ENCODE measurements at places on chromosomes 4 and X.

GRCh38 chrX:69148946-69149345, 16.3 kb downstream of the PJA1 start:
- DNase-seq, result no peak

DNA sequence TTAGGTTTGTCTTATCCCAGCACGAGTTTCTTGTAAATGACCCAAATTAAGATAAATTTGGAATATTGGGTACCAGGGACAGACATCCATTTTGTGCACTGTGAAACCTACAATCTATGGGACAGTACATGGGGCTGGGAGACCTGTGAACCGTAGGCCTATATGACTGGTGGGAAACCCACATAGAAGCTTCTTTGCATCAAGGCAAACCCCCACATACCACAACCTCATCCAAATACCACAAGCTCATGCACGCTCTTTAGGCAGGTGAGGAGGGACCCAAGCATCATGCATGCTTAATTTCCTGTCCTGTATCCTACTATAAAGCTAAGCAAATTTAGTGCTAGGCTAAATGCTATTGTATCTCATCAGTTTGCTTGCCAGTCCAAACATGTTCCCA, 47.8 kb downstream of the NIPAL1 start:
- no peak for DNase-seq

GRCh38 chr4:48827622-48828021, 3.3 kb upstream of the OCIAD1 start:
- DNase-seq, result no peak

- DNase-seq, result no peak
These were observed 24.1 kb downstream of the DCTD start for GRCh38 chr4:182893047-182893446.

GRCh38 chr4:38663801-38664705, at the start of gene KLF3:
KLF3 (plus strand) TSS chr4:38664199; CDS start chr4:38680626, 16,427 bp downstream.
- peak; percentile 66 for DNase-seq

- no peak for DNase-seq
These were observed 136.5 kb upstream of the CPEB2 start for GRCh38 chr4:14865804-14866203.

DNA sequence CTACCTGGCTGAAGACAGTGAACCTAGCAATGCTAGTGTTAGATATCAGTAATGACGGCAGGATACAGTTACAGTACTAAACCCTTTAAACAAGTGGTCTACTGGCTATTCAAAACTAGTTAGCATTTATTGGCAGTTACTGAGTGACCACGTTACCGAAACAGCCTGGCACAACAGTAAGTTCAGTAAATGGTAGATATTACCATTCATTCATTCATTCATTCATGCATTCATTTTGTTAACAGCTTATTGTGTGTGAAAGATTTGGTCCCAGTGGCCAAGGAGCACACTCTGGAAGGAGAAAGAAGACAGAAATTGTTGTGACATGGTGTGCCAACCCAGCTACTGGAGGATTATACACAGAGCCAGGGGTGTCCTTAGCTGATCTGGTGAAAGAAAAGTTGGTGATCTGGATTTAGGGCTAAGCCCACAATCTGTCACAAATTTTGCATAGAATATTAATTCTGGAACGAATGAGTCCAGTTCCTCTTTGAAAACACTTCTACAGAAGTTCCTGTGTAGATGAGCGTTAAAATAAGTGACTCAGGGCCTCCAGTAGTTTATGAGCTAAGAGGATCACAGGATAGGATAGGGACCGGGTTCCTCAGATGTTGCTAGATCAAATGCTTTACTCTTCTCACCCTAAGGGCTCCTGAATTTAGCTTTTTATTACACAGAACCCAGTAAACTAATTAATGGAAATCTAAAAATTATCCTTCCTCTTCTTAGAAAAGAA, 179.1 kb downstream of the CBR4 start:
- DNase-seq, result no peak

- no peak for DNase-seq
These were observed 54.5 kb downstream of the CAMK2D start for GRCh38 chr4:113707048-113707447.

DNA sequence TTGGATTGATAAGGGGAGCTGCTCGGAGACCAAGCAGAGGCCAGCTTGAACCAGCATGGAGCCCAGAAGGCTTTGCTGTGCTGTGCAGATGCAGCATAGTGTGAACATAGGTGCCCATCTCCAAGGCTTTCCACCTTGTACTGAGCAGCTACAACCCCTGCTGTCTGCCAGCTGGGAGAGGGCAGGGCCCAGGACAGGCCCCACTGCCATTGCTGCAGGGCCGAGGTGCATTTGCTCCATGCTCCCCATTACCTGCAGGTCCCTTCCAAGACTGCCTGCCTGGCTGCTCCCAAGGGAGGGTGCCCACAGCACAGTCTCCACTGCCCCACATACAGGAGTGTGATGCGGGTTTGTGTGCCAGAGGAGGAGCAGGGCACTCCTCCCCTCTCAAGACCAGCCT, 1016.0 kb upstream of the INTU start:
- DNase-seq, result no peak

- no peak for DNase-seq
These were observed 12.7 kb downstream of the MTTP start for GRCh38 chr4:99587309-99587708.

DNA sequence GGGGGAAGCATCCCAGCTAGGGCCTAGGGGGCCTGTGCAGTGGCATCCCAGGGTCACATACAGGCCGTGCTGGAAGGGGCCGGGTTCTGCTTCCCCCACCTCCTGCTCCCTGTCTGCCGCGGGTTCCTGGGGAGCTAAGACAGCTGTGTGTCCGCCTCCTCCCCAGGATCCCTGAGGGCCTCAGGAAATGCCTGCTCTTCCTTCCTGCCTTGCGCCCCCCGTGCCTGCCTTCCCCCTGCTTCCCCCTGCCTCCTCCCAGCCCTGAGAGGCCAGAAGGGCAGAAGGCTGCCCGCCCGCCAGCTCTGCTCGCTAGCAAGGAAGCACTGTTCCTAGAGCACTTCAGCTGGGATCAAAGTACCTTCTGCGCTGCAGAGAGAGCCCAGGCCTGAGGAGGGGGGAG, 2.9 kb upstream of the BGN start:
- no peak for DNase-seq

- DNase-seq, result no peak
These were observed 277.1 kb downstream of the ADGRA3 start for GRCh38 chr4:22238742-22239141.

- DNase-seq, result no peak
These were observed 191.0 kb downstream of the AFF2 start for GRCh38 chrX:148691456-148691855.

DNA sequence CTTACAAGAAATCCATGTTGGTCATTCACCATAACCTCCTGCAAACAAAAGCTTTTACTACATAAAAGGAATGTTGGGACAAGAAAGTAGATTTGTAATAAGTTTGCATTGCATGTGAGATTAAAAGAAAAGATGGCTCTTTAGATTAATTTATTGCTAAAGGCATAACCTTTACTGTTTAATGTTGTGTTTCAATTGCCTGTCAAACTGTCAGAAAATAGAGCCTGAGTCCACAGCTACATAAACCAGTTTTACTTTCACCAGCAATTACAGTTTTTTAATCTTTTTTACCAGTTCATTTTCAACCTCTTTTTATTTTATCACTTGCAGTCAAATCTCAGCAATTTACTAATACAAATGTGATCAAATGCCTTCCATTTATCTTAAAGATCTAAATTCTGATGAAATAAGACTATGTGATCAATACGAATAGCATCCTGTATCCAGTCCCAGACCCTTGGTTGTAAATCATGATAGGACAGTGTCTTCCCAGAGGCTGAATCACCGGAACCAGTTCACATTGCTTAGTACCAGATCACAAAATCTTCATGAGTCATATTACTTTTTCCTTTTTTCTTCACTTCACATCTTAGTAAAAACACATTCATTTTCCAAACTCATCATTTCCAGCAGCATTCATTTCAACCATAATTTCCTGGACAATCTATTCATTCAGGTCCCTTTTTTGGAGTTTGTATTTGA, 95.4 kb upstream of the FRG1 start:
- DNase-seq, result no peak

DNA sequence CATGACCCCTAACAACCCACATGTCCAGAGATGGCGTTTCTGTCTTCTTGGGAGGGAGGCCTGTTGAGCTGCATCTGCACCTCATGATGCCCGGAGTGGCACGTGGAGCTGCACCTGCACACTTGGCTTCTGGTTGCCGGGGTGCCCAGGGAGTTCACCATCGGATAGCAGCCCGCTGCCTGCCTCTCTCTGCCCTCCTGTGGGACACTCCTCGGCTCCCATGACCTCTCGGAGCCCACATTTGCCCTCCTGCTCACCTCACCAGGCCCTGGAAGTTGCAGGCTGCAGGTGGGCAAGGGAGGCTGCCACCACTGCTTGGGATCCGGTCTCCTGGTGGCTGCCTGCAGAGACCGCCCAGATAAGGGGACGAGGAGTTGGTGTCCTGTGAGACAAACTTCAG, 74.1 kb downstream of the TRAPPC11 start:
- DNase-seq, result no peak

DNA sequence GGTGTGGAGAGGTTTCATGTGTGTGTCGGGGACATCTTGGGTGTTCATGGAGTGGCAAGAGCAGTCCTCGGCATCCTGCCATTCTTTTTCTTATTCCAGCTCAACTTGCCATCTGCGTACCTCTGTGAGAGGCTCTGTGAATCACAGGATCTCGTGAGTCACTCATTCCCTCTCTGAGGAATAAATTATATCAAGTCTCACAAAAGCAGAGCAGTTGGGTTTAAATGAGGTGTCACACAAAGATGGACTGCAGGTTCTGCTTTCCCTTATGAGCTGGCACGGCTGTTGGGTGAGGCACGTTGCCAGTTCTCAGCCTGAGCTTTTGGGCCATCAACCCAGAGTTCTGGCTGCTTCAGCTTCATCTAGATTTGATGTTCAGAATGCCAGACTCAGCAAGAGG, 6.8 kb upstream of the OCIAD2 start:
- DNase-seq, result no peak

- no peak for DNase-seq
These were observed 405.6 kb downstream of the SPRY1 start for GRCh38 chr4:123802082-123802645.

DNA sequence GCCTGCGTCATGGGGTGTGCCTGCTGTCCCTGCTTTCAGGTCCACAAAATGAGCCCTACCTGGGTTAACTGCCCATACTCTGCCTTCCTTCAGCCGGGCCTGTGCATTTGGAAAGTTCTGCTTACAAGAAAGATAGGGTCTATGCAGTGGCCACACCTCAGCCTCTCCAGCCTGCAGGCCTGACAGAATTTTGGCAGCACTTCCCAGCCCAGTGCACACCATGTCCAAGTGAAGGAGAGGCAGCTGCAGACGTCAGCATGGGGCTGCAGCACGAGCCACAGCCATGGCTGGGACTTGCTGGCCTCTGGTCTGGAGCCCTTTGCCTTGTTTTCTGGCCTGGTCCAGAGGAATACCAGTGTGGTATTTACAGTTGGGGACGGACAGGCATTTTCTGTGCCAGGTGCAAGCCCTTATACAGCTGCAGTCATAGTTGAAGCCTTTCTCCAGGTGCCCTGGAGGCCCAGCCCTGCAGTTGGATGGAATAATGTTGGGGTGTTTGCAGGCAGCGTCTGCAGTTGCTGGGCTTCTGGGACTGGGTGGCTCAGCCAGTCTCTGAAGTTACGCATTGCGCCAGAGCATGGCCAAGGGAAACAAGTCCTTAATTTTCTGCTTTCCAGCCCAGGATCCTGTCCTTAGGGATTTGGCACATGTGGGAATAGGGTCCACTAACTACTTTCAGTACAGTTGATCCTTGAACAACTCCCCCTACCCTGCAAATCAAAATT, 26.2 kb downstream of the JADE1 start:
- DNase-seq, result no peak

DNA sequence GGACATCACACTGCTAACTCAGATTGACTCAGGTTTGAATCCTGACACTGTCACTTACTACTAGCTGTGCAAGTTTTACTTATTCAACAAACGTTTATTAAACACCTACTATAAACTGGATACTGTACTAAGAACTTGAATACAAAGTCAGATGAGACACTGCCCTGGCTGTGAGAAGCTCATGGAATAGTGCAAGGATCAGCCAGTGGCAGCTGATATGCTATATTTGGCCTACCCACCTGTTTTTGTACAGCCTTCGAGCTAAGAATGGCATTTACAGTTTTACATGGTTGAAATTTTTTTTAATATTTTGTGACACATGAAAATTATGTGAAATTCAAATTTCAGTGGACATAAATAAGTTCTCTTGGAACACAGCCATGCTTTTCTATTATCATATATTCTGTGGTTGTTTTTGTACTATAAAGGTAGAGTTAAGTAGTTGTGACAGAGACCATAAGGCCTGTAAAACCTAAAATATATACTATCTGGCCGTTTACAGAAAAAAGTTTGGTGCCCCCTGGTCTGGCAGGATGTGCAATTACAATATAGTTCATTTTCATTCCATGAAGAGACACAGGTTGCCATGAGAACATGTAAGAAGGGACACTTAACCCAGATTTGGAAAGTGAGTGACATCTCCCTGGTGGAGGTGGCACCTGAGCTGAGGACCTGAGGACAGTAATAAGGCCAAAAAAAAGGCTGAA, 3.4 kb upstream of the SEC24D start:
- DNase-seq, result no peak

GRCh38 chrX:154093965-154094364, 3.6 kb downstream of the MECP2 start:
- DNase-seq, result no peak

DNA sequence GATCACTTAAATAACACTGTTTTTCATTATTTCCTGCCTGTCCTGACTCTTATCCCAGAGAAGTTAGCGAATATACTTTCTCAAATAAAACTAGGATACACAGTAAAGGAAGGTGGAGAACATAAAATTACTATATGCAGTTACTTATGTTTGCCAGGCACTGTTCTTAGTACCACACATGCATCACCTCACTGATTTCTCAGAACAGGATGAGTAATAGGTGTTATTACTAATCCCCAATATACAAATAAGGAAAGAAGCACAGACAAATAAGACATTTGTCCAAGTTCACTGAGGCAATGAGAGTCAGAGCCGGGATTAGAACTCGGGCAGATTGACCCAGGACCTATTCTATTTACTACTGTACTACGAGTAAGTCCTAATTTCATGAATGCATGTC, 91.7 kb downstream of the CORIN start:
- DNase-seq, result no peak

DNA sequence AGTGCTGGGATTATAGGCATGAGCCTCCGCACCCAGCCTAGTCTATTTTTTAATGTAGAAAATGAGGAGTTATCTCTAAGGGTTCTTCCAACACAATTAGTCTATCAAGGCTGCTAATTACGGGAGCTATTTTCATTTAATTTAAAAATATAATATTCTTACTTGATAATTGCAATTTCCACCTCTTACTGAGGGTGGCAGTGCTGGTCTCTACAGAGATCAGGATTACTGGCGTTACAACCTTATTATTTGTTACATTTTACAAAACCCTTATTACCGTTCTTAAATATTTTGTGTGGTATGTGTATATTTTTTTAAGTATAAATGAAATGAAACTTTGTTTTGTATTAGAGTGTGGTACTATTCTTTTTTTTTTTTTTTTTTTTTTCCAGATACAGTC, 17.6 kb upstream of the GK start:
- DNase-seq, result no peak

GRCh38 chr4:184357772-184358171, 116.6 kb downstream of the IRF2 start:
- DNase-seq, result no peak

GRCh38 chr4:113183032-113183605, 133.7 kb downstream of the ANK2 start:
- DNase-seq, result no peak

Measured in stimulated activated CD8-positive, alpha-beta memory T cell treated with anti-CD3 and anti-CD28 coated beads, Interleukin-15, amount 100 ng/mL, for 24 hours (primary cell).